ENCODE measurements at places on chromosomes 1 and 21.

DNA sequence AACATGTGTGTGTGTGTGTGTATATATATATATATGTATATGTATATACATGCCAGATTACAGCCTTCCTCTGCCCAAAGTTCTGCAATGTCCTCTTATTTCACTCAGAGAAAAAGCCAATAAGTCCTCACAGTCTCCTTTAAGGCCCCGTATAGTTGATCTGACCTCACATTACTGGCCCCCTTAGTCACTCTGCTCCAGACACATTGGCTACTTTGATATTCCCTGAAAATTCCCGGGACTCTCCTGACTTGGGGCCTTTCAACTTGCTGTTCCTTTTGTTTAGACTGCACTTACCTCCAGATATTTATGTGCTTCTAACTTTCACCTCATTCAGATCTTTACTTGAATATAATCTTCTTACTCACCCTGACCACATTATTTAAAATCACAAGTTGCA is 4.2 kb upstream of the BSDC1 start:
- DNase-seq: no peak

- no peak for DNase-seq
Observed at GRCh38 chr1:1434824-1435105, 725 bp upstream of the VWA1 start.

- no peak for DNase-seq
Observed at GRCh38 chr1:6134741-6135510, 45.2 kb downstream of the CHD5 start.

DNA sequence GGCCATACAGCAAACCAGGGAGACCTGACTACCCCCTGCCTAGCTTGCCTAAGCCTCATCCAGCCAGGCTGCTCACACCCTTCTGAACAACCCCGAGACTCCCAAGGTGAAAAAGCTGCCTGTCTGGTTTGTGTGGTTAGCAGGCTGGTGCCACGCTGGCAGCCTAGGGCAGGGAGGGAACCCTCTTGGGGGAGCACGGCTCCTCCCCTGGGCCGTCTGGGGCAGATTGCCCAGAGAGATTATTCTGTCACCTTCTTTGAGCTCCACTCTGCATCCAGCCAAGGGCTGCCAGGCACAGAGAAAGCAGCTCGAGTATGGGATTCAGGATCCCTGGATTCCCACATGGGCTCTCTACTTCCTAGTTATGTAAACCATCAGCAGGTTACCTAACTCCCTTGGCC is 27.5 kb upstream of the TCEA3 start:
- no peak for DNase-seq

DNA sequence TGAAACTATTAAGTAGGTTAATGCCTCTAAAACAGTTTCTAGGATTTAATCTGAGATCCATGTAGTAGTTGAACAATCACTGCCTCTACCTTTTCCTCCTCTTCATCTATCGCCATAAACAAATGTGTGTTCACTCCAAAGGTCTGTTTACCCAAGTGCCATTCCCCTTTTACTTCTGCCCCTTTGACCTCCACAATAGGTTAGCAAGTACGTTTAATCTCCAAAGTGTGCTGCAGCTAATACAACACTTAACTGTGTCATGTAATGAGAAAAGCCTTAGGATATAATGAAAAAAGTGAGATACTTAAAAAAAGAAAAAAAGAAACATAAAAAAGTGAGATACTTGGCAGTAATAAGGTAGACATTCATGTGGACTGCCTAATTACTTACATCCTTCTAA is 28.2 kb downstream of the GPBP1L1 start:
- no peak for DNase-seq
